NCI-H2107 (cell line): ENCODE measurements at places on chromosomes 7 and 10.

- DNase-seq = no peak
These were observed 187.8 kb downstream of the FAM107B start for GRCh38 chr10:14586901-14587300.

- DNase-seq = no peak
These were observed 96.1 kb upstream of the RET start for GRCh38 chr10:42980553-42981357.

GRCh38 chr7:5406957-5407945 is 16.4 kb downstream of the TNRC18 start:
- no peak for DNase-seq

DNA sequence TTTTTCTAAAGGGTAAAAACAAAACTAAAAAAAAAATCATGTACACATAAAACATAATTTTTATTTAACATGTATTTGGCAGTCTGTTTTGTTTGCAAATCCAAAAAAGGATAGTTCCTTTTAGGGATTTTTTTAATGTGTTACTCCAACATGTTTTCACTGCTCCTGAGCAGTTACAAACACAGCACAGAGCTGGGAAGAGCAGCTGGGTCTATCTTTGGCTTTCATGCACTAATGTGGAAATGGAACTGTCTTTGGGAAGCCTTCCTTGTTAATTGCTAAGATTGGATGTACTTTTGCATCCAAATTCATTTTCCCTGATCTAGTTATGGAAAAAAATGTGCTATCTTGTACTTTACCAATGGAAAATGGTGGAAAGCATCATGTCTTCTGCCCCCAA is 1035.1 kb downstream of the CNTNAP2 start:
- DNase-seq = no peak

DNA sequence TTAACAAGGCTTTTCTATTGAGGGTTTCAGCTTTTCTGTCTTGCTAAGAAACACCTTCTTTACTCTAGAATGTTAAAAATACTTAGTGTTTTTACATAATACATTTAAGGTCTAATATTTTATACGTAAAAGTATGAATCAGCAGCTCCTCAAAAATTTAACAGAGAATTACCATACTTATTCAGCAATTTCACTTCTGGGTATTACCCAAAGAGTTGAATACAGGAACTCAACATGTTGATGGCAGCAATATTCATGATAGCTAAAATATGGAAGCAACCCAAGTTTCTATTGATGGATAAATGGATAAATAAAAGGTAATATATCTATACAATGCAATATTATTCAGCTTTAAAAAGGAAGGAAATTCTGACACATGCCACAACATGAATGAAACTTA is 9.7 kb upstream of the OR13A1 start:
- DNase-seq = no peak

DNA sequence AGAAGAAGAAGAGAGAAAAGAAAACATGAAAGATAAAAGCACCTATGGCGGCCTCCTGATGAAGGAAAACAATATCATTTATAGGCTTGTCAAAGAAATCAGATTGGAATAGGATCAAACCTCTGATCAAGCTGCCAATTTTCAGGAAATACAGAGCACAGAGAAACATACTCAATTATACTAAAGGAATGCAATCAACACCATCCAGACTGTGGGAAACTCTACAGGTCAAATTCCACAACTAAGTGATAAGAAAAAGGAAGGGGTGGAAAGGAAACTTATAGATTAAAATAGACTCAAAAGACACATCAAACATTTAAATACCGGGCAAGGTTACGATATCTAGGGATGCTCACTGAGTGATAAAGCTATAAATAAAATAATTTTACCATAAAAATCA is 39.3 kb downstream of the AOAH start:
- DNase-seq = no peak

- no peak for DNase-seq
These were observed 115.6 kb upstream of the PHYHIPL start for GRCh38 chr10:59060852-59061251.

DNA sequence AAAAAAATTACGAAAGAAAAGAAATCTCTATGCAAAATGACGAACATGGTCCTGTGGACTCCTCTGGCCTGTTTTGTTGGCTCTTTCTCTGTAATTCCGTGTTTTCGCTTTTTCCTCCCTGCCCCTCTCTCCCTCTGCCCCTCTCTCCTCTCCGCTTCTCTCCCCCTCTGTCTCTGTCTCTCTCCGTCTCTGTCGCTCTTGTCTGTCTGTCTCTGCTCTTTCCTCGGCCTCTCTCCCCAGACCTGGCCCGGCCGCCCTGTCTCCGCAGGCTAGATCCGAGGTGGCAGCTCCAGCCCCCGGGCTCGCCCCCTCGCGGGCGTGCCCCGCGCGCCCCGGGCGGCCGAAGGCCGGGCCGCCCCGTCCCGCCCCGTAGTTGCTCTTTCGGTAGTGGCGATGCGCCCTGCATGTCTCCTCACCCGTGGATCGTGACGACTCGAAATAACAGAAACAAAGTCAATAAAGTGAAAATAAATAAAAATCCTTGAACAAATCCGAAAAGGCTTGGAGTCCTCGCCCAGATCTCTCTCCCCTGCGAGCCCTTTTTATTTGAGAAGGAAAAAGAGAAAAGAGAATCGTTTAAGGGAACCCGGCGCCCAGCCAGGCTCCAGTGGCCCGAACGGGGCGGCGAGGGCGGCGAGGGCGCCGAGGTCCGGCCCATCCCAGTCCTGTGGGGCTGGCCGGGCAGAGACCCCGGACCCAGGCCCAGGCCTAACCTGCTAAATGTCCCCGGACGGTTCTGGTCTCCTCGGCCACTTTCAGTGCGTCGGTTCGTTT is 83.5 kb upstream of the SLF2 start:
- DNase-seq = no peak

GRCh38 chr7:131238347-131238931 is 89.2 kb upstream of the MKLN1 start:
- no peak for DNase-seq

- no peak for DNase-seq
These were observed 134.6 kb downstream of the PIP4K2A start for GRCh38 chr10:22579826-22580225.

DNA sequence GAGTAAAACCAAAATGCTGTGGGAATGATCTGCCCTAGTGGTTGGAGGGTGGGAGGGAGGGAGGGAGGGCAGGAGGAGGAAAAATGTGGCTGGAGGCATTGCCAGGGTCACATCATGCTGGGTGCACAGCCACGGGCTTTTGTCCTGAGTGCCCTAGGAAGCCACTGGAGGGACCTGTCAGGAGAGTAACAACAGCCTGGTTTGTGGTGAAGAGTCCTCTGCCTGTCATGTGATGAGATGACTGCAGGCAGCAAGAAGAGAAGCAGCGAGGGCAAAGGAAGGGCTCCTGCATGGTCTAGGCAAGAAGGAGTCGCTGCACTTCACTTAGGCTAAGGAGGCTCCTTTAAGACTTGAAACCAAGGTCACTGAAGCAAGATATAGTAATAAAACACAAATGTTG is 65.6 kb downstream of the PKD1L1 start:
- DNase-seq = no peak

GRCh38 chr10:100886091-100886490 is 26.7 kb upstream of the SLF2 start:
- no peak for DNase-seq

GRCh38 chr7:1104516-1105179 is 16.7 kb downstream of the GPER1 start:
- DNase-seq = no peak

GRCh38 chr10:97123765-97124164 is 62.0 kb downstream of the SLIT1 start:
- no peak for DNase-seq

DNA sequence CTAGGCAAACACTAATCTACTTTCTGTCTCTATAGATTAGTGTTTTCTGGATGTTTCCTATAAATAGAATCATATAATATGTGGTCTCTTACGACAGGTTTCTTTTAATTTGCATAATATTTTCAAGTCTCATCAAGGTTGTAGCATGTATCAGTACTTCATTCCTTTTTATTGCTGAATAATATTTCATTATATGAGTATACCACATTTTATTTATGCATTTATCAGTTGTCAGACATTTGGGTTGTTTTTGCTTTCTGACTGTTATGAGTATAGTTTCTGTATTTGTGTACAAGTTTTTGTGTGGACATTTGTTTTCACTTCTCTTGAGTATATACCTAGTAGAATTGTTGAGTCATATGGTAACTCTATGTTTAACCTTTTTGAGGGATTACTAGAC is 48.2 kb downstream of the SHOC2 start:
- no peak for DNase-seq

GRCh38 chr7:123573341-123573740 is 15.7 kb upstream of the NDUFA5 start:
- no peak for DNase-seq

GRCh38 chr7:158411232-158411950 is 176.2 kb downstream of the PTPRN2 start:
- no peak for DNase-seq

- no peak for DNase-seq
These were observed 340.9 kb downstream of the LRMDA start for GRCh38 chr10:75772153-75772887.

- no peak for DNase-seq
These were observed 2.2 kb downstream of the STRA8 start for GRCh38 chr7:135235841-135236240.

DNA sequence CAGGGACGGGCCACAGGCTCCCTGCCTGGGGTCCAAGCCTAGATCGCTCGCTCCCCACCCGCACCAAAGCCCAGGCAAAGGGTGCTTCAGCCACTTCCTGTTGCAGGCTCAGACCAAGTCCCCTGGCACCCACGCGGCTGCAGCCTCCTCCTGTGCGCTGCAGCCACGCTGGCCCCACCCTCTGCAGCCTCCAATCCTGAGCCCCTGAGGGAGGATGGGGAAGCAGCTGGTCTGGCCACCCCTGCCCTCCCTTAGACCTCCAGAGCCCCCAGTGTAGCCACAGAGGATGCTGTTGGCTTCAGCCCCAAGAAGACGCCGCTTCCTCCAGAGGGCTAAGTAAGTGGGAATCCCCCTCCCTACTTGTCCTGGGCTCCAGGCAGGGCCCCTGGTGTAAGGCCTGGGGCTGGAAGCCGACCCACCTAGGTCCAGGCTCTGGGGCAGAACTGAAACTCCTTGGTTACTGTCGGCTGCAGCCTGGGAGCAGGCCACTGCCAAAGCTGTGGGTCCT is 9.4 kb downstream of the LIMK1 start:
- no peak for DNase-seq

GRCh38 chr7:41633690-41634089 is 69.2 kb downstream of the INHBA start:
- no peak for DNase-seq

- no peak for DNase-seq
These were observed at the start of gene DPYSL4 for GRCh38 chr10:132186488-132187429. Gene DPYSL4, plus strand, starts transcription at chr10:132186948. Its CDS starts 116 bp downstream, at chr10:132187064.

DNA sequence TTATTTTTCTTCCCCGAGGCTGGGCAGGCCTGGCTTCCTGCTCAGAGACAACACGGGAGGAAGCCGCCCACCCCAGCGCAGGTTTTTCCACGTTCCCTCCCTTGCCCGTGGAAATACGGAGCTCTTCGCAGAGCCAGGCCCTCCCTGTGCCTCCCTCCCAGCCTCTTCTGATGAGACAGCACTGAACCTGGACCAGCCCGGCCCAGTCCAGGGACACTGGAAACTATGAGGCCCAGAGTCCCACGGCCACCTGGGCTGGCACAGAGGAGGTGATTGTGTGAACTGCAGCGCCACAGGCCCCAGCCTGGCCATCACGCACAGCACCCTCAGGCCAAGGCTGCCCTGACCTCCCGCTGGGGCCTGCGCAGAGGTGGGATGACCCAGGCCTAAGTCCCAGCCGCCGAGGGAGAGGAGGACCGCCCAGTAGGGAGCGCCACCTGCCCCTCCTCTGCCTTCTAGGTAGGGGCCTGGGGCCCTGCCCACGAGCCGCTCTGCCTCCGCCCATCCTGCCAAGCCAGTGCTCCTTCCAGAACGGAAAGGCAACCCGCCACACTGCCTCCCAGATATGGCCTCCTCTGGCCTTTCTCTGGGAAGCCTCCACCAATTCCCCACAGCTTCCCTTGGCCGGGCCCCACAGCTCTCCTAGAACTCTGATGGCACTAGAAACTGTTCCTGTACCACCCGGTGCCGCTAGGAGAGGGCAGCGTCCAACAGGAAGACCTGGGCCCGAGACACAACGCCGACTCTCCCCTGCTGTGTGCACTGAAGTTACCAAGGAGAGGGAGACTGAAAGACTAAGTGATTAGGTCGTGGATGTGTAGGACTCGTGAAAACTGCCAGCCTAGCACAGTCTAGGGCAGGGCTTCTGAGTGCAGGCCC is 57.2 kb downstream of the PROSER2 start:
- DNase-seq = no peak

- no peak for DNase-seq
These were observed 13.2 kb downstream of the TACR2 start for GRCh38 chr10:69403519-69403918.

GRCh38 chr10:13376297-13376696 is 28.2 kb upstream of the SEPHS1 start:
- no peak for DNase-seq

DNA sequence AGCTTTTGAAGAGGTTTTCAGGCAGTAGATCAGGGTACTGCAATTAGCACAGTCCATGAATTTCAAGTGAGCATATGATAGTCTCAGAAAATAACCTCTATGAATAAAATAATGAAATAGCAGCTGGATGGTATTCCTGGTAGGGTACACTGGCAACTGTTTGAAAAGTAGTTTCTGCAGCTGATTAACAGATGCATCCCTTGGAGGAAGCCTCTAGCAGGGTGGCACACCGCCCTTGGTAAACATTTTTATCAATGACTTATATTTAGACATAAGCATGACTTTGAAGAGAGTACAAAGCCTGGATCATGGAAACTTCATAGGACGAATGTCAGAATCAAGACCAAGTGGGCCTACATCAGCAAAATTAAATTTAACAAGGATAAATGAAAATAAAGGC is 26.8 kb downstream of the WNT16 start:
- DNase-seq = no peak

DNA sequence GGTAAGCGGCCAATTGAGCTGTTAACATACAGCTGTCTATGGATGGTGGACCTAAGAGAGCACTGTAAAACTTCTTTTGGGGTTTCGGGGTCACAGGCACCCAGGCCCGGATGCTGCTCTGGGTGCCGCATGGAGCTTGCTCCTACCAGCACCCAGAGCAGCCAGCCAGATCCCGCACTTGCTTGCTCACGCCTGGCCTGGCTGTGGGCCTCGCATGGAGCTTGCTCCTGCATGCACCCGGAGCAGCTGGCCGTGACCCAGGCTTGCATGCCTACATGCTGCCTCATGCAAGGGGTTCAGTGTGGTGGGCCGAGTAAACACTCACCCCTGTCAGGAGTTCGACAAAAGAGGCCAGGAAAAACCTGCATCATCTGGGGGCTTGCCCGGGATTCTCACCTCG is 896.9 kb downstream of the SORCS1 start:
- no peak for DNase-seq

GRCh38 chr7:47786557-47787248 is 161.6 kb downstream of the PKD1L1 start:
- DNase-seq = no peak
